ENCODE measurements at places on chromosomes 13 and 19.

GRCh38 chr13:37657134-37657533 lies 58.6 kb upstream of the POSTN start:
- no peak for DNase-seq

GRCh38 chr19:56350416-56351045 lies 35.9 kb upstream of the ZSCAN5A start:
- peak; percentile 46 for DNase-seq

GRCh38 chr19:17303940-17304267 lies 679 bp upstream of the ABHD8 start:
- DNase-seq = no peak

- DNase-seq = no peak
Observed at GRCh38 chr19:39413911-39414608, 1.6 kb downstream of the PLEKHG2 start.

DNA sequence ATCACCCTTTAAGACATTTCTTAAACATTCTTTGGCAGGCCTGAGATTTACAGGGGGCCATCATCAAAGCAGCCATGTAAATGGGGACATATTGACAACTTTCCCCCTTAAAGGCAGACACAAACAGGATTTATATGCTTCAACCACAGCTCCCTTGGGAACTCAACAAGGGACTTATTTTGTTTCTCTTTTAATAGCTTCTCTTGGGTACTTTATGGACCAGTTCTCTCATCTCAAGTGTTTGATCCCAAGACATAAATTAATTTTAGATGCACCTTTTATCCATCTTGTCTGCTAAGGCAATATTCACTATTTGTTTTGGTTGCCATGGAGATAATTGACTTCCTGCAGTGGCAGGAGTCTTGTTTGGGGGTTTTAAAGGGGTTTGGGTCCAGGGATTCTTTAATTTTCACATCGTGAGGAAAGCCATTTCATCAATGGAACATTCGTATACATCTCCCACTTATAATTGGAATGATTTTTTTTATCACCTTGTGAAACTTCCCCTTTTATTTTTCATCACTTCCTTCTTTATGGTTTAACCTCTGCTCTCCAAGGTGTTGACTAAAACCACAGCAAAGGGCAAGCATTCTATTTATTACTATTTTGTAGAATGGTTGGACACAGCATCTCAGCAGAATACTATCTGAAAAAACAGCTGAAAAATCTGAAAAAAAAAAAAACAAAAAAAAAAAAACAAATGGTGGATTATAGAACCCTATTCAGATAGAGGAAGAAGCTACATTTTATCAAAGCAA lies 726.0 kb downstream of the DIAPH3 start:
- no peak for DNase-seq

- no peak for DNase-seq
Observed at GRCh38 chr13:100512422-100512821, 76.2 kb downstream of the GGACT start.

DNA sequence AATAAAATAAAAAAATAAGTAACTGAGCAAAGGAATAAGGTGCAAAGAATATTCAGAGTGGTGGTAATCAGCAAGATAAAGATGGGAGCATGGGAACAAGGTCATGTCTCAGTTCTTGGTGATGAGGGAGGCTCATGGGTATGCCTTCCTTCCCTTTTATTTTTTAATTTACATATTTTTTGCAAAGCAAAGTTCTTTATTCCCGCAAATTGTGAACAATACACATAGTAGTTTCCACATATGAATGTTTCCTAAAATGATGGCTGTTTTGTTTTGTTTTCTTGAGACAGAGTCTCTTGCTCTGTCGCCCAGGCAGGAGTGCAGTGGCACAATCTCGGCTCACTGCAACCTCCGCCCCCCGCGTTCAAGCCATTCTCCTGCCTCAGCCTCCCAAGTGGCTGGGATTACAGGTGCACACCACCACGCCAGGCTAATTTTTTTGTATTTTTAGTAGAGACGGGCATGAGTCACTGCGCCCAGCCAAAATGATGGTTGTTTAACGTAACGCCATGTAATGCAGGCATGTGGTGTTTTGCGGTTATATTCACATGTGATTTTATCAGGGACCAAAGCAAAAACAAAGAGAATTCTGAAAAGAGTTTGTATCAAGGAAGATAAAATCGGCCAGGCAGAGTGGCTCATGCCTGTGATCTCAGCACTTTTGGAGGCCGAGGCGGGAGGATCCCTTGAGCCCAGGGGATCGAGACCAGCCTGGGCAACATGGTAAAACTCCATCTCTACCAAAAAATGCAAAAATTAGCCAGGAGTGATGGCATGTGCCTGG lies 4.5 kb upstream of the ADGRE2 start:
- DNase-seq = no peak

GRCh38 chr13:23905766-23906165 lies 8.5 kb upstream of the C1QTNF9B start:
- no peak for DNase-seq

DNA sequence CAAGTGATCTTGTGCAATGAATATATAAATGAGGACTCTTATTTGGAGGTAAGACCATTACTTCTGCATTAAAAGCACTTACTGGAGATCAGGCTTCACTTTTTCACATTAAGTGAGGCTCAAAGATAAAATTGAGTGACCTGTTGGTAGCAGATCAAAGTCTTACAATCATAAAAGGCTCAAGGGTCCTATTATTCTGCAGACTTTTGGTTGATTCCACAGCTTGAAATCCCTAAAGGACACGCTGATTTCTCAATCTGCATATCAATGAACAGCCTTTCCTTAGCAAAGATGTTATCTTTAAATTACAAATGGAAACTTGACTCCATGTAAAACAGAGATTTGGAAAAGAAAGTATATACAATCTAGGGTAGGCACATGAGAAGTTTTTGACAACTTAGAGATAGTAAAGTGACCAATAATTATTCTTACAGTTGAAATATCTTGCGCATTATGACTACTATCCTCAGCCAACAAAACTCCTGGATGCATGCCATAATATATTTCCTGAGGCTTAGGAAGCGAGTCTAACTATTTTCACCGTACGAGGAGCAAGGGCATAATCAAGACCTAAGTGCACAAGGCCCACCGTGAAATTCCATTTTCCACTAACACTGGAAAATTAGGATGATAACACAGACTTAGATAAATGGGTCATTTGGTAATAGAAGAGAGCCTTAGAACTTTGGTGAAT lies 640.7 kb downstream of the LIG4 start:
- DNase-seq = no peak

DNA sequence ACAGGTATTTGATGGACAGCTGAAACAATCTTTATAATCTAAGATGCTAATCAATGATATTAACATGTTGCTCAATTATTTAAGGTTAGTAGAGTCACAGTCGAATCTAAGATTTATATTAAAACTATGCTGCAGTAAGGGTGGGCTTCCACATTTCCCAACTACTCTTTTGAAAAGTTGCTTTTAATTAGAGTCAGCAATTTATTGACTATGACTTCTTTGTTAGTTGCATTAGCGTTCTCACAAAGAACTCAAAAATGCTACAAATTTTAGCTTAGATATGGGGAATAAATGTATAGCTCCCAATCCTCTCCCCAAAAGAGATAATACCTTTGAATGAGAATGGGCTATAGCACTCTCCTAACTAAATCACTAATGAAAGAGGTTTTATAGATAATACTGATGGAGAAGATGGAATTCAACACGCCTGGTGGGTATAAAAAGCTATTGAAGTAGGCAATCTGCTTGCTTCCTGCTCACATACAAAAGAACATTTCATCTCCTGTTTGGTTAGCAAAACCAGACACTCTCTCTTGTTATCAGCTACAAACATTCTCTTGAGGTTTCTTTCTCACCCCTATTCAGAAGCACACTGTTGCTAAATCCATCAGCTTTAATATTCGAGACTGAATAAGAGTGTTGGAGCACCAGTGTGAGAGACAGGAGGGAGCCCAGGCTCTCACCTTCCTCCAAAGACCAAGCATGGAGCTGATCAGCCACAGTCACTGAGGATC lies 2.4 kb upstream of the FLT1 start:
- DNase-seq = no peak

GRCh38 chr19:5345895-5346386 lies 5.3 kb upstream of the PTPRS start:
- DNase-seq = no peak

- DNase-seq = no peak
Observed at GRCh38 chr13:106038752-106039151, 496.7 kb downstream of the EFNB2 start.

DNA sequence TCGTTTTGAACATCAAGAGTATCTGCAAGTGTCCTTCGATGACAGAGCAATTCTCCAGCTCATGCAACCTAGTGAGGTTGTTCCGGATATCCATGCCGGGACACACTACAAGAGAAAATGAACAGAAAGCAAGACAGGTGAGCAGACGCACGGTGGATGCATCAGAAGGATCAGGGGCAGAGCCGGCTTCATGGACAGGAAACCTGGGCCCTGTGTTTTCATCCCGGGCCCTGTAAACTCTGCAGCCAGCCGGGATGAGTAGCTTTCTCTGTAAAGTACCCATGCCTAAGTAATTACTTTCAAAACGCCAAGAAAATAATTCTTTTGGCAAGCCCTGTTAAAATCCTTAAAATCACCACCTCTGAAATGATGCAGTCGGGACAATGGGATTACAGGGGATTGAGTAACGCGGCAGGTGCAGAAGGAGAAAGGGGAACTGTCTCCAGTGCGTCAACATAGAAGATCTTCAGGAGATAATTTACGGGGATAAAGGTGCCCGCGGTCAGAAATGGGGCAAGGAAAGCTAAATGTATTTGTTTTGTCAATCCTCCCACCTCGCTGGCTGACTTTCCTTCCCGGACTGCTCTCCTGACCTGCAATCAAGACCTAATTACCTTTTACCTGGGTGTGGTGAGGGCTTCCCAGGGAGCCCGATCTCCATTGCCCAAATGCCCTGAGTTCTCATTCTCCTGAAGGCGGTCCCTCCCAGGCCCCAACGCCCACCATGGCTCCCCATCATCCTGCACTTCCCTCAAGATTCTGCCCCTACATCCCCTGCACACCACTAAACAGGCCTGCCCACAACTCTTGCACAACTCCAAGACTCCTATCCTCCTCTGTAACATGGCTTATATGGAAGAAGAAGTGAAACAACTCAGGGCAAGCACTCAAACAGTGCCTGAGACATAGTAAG lies 26.2 kb downstream of the INSR start:
- DNase-seq = no peak

GRCh38 chr13:71702253-71702652 lies 164.8 kb downstream of the DACH1 start:
- DNase-seq = no peak

DNA sequence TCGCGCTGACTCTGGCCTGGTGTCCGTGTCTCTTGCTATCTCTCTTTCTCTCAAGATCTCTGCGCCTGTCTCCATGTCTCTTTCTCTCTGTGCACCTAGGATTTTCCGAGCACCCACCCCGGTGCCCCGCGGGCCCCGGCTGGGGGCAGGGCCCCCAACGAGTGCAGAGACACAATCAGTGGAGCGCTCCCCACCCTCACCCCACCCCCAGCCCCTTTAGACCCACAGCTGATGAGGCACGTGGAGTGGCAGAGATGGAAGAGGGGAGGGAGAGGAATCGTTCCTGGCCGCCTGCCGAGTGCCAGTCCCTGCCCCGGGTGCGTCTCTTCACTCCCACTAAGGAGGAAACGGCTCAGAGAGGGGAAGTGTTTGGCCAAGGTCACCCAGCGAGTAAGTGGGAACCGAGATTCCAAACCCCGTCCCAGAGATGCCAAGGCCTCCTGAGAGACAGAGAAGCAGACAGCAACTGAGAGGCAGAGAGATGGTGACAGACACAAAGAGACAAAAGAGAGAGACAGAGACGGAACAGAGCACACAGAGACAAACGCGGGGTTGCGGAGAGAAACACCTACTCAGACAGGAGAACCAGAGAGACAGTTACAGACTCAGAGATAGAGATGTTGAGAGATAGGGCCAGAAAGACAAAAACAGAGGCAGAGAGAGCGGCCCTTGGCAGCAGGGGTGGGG lies 626 bp upstream of the BCL3 start:
- peak; percentile 73 for DNase-seq

- DNase-seq = no peak
Observed at GRCh38 chr13:73273745-73274144, 214.9 kb downstream of the KLF5 start.

DNA sequence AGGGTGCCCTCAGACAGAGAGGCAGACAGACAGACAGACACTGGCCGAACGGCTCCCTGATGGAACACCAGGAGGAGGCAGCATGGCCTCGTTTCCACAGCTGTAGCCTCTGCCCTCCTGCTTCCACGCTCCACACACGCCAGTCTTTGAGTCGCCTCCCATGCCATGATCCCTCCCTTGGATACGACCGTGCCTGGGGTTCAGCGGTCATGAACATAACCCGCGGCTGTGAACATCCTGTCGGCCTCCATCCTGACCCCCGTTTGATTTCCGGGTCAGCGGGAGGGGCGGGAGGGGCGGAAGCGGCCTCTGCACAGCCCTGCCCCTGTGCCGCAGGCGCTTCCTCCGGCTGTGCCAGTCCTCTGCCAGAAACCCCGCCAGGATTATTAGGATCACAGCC lies 23.4 kb downstream of the GP6 start:
- no peak for DNase-seq

DNA sequence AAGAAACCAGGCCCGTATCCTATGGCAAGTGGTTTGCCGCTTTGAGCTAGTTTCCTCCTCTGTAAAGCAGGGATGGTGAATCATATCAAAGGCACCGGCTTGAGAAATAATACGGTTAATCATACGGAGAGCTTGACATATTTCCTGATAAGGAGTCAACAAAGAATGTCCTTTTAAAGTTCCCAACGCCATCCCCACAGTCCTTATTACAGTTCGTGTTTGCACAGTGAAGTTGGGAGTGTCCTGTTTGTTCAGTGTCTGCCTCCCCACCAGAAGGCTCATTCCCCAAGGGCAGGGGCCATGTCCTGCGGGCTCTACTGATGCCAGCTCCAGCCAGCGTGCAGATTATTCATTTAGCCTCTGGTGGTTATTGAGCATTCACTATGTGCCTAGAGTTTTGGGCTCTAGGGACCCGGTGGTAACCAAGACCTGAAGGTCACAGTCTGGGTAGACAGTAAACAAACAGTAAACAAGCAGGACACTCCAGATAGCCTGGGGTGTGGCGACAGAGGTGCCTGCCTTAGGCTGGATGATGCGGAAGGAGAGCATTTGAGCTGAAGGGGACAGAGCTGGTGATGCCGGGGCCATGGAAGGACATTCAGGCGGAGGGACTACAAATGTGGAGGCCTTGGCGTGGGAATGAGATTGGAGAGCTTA lies 6.3 kb downstream of the GRAMD1A start:
- no peak for DNase-seq

DNA sequence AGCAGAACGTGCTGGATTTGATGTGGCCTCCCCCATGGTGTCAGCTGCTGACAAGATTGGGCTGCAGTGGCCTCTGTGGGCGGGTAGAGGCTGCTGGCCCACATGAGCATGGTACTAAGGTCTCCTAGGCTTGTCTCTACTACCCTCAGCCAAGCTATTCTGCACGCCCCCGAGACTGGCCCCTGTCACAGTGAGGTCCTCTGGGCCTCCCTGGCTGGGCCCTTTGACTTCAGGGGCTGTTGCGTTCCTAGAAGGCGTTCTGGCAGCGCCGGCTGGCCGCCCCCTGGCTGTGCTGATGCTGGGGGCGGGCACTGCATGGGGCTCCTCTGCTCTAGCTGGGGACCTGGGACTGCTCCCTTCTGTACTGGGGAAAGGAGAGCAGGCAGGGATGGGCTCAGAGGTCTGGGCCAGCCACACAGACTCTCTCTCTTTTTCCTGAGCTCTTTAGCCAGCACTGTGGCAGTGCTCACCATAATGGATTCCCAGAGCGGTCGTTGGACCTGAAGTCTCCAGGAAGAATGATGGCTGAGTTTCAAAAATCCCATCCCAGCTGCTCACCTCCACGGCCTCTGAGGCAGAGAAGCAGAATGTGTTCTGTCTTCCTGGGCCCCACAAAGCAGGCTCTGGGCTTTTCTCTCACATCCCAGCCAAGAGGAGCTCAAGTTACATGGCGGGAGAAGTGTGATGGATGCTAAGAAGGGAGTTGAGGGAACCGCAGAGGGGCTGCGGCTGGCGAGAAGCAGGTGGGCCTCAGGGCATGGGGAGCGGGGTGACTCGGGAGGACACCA lies 32.3 kb downstream of the TSSK6 start:
- peak; percentile 71 for DNase-seq

Measured in right forelimb (tissue), 1 donor.